ENCODE measurements at places on chromosomes 12 and 14. TPM values are rescaled to one million over a fixed set of nuclear protein-coding genes. Genes with fewer than 3 reads are reported as not detected.

DNA sequence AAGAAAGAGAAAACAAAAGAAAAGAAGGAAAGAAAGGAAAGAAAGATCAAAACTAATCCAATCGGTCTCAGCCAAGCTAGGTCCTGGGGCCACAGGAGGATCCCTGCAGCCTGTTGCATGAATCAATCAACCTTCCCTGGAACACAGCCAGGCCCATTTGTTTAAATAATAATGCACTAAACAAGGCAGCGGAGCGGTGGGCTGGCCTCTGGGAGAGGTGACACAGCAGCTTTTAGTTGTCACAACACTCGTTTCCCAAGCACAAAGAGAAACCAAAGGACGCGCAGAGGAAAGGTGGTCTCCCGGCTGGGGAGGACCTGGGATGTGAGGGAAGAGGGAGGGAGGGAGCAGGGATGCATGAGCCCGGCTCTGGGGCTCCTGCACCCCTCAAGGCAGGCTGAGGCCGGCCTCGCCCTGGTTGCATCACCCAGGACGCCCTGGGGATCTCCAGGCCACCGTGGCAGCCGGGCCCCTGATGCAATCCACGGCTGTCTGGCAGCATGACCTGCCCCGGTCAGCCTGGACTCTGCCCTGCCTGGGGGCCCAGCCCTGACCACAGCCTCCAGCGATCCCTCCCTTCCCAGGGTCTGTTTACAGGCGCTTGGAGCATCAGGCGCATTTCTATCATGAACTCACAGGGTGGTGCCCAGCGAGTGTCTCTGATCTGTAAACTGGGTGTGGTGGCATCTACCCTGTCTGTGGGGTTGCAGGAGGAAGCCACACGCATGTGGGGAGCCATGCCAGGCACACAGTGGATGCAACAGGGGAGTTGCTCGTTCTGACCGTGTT, 32.5 kb downstream of the MMP17 start:
- DNase-seq = peak; percentile 49

- no peak for DNase-seq
Measured at GRCh38 chr12:28552251-28552970, 362.2 kb downstream of the CCDC91 start.

DNA sequence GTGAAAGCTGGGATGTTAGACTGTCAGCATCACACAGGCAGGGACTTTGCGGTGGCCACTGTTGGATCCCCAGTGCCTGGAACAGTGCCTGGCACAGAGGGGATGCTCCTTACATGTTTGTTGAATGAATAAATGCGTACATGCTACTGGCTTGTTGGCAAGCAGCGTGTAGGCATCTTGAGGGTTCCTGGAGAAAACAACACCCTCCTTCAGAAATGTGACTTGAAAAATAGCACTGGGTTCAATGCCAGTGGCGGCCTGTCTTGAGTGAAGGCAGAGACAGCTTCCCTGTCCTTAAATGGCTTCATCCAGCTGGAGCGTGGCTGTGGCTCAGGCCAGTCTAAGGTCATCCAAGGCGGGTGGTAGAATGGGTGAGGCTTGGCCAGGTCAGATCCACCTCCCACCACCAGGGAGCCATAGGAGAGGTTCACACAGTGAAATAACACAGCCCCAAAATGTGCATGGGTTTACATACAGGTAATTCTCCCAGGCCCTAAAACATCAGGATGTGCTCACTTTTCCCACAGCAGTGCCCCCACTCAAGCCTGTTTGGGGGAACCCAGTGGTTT, 171.4 kb downstream of the PHETA1 start:
- DNase-seq = no peak

The PMEL gene
- 0.31 TPM for total RNA-seq

The PNP gene
- total RNA-seq = 5.3 TPM

- no peak for DNase-seq
Measured at GRCh38 chr12:49636979-49637755, 13.8 kb downstream of the PRPF40B start.

DNA sequence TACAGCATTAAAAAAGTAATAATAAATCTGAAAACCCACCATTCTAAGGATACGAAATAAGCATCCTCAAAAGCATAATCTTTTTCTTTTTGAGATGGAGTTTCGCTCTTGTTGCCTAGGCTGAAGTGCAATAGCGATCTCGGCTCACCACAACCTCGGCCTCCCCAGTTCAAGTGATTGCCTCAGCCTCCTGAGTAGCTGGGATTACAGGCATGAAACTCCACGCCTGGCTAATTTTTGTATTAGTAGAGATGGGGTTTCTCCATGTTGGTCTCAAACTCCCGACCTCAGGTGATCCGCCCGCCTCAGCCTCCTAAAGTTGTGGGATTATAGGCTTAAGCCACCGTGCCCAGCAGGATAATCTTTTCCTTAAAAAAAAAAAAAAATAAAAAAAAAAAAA, 4.3 kb downstream of the CCNT1 start:
- DNase-seq = no peak

The ALDH1L2 gene
- 1.5 TPM for total RNA-seq

DNA sequence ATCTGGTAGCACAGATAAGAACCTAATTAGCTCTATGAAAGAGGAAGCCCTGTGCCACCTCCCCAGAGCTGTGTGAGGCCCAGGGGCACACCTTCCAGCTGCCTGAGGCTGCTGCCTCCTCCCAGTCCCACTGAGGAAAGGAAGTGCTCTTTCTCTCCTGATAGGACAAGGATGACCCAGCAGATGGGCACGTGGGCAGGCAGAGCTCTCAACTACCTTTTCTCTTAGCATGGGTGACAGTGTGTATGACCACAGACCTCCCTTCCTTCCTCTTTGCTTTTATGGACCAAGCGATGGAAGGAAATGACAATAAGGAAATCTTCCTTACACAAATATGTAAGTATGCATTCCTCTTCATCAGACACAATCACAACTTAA, 127.6 kb upstream of the AMIGO2 start:
- DNase-seq = no peak

The SLCO1A2 gene
- total RNA-seq = not detected

DNA sequence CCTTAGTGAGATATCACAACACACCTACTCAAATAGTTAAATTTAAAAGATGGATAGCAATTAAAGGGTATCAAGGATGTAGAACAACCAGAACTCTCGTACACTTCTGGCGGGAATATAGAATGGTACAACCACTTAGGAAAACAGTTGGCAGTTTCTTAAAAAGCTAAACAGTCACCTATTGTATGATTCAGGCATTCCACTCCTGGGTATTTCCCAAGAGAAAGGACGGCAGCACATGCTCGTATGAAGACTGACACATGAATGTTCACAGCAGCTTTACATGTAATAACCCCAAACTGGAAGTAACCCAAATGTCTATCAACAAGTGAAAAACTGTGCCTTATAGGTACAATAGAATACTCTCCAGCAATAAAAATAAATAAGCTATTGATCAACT, 465.2 kb downstream of the VRK1 start:
- DNase-seq = no peak

DNA sequence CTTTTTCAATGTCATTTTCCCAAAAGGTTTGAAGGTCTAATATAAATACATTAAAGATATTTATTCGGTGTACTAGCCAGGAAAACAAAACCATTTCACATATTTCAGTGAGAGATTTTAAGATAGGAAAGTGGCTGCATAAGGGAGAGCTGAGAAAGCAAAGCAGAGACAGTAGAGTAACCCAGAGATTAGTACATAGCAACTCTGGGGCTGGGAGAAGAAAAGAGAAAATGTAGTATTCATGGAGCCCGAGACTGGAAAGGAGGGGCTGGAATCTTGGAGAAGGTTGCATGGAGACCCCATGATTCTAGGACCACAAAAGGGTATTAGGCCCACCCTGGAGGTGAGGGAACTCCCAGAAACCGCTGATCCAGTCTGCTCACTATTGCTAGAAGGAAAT, 236.9 kb downstream of the PAWR start:
- no peak for DNase-seq

The EFCAB11 gene
- 3.3 TPM for total RNA-seq

The TAS2R19 gene
- total RNA-seq = 0.79 TPM

DNA sequence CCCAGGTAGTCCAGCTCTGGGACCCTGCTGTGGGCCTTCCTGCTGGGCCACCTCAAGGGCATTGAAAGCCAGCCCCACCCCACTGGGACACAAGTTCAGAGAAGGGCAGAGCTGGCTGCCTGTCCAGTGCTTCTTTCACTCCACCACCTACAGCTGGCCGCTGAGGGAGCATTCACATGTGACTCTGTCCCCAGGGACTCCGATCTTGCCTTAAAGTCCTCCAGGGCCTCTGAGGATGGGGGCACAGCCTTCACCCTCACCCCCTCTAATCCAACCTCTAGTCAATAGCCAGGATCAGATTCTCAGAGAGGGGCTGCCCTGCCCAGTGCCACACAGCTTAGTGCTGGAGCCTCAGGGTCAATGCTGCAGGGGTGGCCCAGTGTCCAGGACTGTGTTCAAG, 5.0 kb upstream of the CYP46A1 start:
- DNase-seq = no peak

The GDF3 gene
- total RNA-seq = 0.25 TPM

DNA sequence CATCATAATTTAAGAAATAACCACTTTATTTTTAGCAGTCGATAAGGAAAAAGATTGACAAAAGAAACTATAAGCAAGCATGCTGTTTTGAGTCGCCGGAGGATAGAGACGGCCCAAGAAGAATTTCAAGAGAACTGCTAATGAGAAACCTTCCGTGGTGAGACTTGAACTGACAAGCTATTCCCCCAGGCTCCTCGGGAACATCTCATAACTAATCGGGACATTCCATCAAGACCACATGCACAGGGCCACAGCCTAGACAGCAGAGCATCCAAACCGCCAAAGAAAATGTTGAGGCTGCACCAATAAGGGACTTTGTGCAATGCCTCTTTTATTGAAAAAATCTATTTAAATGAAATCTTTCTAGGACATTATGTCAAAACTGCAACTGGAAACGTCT, 51.0 kb downstream of the YEATS4 start:
- no peak for DNase-seq

- DNase-seq = peak; percentile 71
Measured at GRCh38 chr12:120496413-120497340, 764 bp downstream of the DYNLL1 start.

DNA sequence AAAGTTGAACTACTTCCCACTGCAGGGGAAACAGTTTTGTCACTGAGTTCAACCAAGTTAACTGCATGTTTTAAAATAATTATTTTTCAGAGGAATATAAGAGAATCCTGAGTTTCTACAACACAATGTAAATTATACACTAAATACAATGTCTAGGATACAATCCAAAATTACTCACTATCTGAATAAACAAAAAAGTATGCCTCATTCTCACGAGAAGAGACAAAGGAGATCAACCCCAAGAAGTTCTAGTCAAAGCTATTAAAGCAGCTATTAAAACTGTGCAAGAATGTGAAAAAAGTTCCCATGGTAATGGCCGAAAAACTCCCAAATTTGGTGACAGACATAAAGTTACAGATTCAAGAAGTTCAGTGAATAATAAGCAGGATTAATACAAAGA, 8.8 kb upstream of the KCNK13 start:
- no peak for DNase-seq

GRCh38 chr12:16788506-16789203, 182.7 kb upstream of the LMO3 start:
- no peak for DNase-seq

The FBXO34 gene
- total RNA-seq = 21.1 TPM

DNA sequence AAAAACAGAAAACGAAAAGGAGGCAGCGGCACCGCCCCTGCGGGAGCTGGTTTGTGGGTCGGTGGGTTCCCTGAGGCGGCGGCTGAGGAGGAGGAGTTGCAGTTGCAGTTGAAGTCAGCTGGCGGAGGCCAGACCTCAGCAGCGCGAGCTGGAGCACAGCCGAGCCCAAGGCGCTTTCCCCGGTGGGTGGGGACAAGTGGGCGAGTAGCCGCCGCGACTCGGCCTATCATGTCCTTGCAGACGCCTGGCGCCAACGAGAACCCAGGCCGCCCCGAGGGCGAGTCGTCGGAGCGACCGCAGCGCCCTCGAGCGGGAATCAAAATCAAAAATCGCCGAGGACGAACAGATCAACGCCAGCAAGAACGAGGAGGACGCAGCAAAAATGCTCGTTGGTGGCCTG, 12.7 kb upstream of the CLEC1A start:
- DNase-seq = no peak

The ADAM21 gene
- 0.10 TPM for total RNA-seq

The OR6C4 gene
- not detected for total RNA-seq

The MVK gene
- 7.9 TPM for total RNA-seq

- DNase-seq = no peak
Measured at GRCh38 chr12:132071040-132071810, 72.9 kb downstream of the DDX51 start.

The FAIM2 gene
- total RNA-seq = 1.5 TPM

The OTOGL gene
- total RNA-seq = 1.4 TPM

The SLC17A8 gene
- total RNA-seq = 0.08 TPM

The MYF6 gene
- not detected for total RNA-seq

- DNase-seq = no peak
Measured at GRCh38 chr12:76922866-76923265, 44.0 kb upstream of the CSRP2 start.

GRCh38 chr12:112859291-112859690, 47.5 kb upstream of the OAS1 start:
- DNase-seq = no peak

The FAM181A gene
- not detected for total RNA-seq

- DNase-seq = no peak
Measured at GRCh38 chr12:77940011-77940423, 109.3 kb downstream of the NAV3 start.

DNA sequence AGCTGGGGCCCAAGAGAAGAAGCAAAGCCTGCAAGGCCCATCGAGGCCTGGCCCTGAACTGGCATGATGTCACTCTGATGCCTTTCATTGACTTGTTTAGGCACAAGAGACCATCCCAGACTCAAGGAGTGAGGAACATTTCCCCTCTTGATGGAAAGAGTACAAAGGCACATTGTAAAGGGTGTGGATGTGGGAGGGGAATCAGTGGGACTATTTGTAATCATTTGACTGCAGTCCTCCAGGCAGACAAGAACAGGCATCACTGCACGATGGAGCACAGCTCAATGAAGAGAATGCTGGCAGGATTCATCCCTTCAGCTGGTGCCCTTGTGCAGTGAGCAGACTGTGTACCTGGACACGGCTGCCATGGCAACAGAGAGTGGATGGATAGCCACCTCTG, 87.9 kb downstream of the LGMN start:
- no peak for DNase-seq

DNA sequence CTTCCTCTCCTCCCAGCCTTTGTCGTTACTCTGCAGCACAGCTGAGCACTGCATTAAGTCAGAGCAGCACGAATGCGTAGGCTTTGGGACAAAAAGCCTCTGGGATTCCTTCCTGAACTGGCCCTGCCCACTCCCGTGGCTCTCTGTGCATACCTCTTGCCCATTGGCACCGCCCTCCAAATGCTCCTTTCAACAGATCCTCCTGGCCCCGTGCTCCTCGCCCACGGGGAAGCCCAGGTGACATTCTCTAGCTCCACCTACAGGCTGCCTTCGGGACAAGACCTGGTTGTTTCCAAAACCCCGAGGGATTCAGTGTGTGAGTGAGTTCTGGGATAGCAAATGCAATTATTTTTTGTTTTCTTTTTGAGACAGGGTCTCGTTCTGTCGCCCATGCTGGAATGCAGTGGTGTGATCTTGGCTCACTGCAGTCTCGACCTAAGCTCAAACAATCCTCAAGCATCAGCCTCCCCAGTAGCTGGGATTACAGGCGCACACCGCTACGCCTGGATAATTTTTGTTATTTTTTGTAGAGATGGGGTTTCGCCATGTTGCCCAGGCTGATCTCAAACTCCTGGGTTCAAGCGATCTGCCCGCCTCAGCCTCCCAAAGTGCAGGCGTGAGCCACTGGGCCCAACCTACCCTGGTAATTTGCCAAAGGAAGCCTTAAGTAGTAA, 17.9 kb upstream of the TDRD9 start:
- DNase-seq = peak; percentile 71

The MYO1H gene
- 0.55 TPM for total RNA-seq

Data from heart right ventricle (tissue), 16 donors.